Daoy (cell line): ENCODE measurements at places on chromosomes 3 and 15. TPM values are rescaled to one million over a fixed set of nuclear protein-coding genes. Genes with fewer than 3 reads are reported as not detected.

- DNase-seq, result no peak
Observed at GRCh38 chr3:14795996-14796395, 22.8 kb upstream of the FGD5 start.

DNA sequence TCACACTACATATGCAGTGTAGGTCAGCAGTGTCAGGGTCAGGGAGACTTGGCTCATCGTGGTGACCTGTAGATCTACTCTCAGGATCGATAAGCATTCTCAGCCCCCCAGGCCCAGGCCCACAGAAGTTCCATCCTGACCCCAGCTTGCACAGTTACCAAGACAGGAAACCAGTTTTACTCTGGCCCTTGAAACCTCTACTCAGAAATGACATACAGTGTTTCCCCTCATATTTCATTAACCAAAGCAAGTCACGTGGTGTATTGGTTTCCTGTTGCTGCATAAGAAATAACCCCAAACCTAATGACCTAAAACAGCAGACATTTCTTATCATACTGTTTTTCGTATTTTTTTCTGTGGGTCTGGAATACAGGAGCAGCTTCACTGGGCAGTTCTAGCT, 242.2 kb downstream of the SLCO3A1 start:
- no peak for DNase-seq

Gene RBP2
- not detected in 2 replicates for total RNA-seq

GRCh38 chr3:35946854-35947515, 307.7 kb downstream of the ARPP21 start:
- DNase-seq, result no peak

GRCh38 chr3:95246413-95246812, 1183.6 kb downstream of the NSUN3 start:
- no peak for DNase-seq

DNA sequence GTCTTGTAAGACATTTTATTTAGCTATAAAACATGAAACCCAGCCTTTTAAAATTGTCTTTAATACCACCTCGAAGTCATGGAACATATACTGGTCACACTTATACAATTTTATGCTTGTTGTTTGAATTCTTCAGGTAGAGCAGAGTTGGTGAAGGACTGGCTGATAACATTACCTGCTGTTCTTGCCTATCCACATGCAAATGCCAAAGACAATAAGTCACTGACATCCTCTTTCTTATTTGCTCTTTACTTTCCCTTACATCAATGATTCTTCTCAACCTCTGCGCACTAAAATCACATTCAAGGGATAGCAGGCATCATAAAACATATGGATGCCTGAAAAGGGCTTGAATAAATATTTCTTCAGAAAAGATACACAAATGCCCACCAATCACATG, 392.5 kb upstream of the ATP11B start:
- DNase-seq, result no peak

Gene NFKBIZ
- 23.2 and 65.5 TPM in 2 replicates for total RNA-seq
